ENCODE measurements at places on chromosomes 7 and 10. TPM values are rescaled to one million over a fixed set of nuclear protein-coding genes. Genes with fewer than 3 reads are reported as not detected.

- DNase-seq = no peak
Observed at GRCh38 chr7:151875942-151876898, 695 bp downstream of the PRKAG2 start.

- no peak for DNase-seq
Observed at GRCh38 chr10:107986571-107986970, 822.1 kb upstream of the SORCS1 start.

- no peak for DNase-seq
Observed at GRCh38 chr10:43681220-43681619, 32.5 kb upstream of the ZNF32 start.

DNA sequence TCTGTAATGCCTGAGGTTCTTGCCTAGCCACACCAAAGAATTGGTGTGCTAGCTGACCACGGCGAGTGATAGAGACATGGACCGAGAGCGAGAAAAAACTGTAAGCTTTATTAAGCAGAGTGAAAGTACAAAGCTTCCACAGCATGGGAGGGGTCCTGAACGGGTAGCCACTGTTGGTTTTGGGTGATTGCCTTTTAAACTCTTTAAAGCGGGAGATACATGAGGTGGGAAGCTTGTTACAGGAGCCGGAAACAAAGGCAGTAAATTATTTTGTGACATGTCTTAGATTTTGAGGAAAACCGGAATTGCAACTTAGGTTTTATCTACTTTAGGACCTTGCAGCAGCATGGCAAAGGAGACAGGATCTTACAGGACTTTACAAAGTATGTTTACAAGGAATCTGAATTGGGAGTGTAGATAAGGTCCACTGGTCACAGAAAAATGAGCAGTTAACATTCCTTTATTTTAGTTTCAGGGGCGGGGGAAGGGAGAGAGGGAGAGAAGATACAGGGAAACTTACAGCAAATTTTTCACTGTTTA, 252.7 kb upstream of the MBL2 start:
- no peak for DNase-seq

- no peak for DNase-seq
Observed at GRCh38 chr10:101558671-101559595, 29.1 kb downstream of the POLL start.

GRCh38 chr7:86407291-86407690, 236.4 kb upstream of the GRM3 start:
- DNase-seq = no peak

GRCh38 chr7:46522354-46522906, 601.4 kb upstream of the IGFBP3 start:
- DNase-seq = no peak

GRCh38 chr7:134562136-134562535, 13.2 kb downstream of the AKR1B15 start:
- DNase-seq = peak; percentile 77

DNA sequence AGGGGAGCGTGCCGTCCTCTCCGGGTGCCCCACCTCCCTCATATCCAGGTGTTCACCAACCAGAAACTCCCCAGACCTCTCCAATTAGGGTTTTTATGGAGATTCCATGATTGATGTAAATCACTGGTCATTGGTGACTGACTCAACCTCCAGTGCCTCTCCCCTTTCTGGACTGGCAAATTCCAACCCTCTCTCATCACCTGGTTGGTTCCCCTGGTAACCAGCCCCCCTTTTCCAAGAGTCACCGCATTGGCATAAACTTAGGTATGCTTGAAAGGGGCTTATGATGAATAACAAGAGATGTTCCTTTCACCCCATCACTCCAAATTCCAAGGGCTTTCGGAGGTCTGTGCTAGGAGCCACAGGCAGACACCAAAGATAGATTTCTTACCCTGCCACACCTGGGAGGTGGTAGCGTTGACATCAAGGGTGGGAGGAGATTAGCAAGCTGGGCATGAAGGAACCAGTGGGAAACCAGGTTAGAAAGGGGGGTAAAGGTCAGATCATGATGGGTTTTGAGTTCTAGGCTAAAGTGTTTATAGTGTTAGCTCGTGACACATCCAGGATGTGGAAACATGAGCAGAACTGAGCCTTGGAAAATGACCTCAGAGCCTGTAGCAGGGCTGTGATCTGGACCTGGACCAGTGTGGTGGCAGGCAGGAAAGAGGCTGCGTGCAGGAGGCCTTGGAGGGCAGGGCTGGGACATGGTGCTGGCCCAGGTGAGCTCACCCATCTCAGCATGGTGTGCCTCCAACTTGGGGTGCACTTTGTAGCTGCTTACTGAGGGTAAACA, 45.1 kb downstream of the CAMK1D start:
- DNase-seq = no peak

DNA sequence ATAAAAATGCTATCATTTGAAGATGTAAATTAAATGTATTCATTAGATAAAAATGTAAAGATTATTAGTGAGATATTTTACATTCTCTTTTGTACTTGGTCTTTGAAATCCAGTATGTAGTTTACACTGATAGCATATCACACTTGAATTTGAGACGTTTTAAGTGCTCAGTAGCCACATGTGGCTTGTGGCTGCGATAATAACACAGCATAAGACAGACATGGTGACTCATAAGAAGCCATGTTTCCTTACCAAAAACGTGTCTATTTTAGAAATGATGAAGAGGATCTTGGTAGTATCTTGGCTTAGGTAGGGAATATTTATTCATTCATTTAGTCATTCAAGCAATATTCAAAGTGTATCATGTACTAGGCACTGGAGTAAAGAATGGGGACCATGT, 149.3 kb downstream of the POU6F2 start:
- DNase-seq = no peak

GRCh38 chr10:101507828-101508227, 80.2 kb downstream of the POLL start:
- DNase-seq = no peak

DNA sequence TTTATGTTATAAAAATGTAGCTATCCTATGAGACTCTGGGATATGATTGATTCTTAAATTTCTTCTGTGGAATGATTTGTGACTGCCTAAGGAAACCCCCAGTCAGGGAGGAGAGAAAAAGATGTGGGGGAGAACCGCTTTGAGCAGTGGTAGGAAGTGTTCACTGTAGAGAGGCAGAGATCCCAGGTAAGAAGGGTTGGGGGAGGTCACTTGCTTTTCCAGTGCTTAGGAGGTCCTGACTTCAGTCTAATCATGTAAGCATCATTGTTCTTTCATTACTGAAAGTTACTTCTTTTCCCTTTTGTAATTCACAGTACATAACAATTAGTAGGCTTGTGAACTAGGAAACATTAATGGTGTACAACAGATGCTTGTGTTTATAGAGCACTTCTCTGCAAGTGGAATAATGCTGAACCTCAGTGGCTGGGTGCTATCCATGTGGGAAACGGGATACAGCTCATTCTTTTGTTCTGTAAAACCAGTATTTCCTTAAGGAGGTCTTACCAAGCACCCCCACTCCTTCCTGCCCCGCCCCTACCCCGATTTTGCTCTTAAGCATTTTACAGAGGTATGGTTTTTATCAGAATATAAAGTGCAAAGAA, 165.4 kb downstream of the ST7 start:
- DNase-seq = no peak

- DNase-seq = no peak
Observed at GRCh38 chr10:35019041-35020024, 70.8 kb downstream of the CUL2 start.

DNA sequence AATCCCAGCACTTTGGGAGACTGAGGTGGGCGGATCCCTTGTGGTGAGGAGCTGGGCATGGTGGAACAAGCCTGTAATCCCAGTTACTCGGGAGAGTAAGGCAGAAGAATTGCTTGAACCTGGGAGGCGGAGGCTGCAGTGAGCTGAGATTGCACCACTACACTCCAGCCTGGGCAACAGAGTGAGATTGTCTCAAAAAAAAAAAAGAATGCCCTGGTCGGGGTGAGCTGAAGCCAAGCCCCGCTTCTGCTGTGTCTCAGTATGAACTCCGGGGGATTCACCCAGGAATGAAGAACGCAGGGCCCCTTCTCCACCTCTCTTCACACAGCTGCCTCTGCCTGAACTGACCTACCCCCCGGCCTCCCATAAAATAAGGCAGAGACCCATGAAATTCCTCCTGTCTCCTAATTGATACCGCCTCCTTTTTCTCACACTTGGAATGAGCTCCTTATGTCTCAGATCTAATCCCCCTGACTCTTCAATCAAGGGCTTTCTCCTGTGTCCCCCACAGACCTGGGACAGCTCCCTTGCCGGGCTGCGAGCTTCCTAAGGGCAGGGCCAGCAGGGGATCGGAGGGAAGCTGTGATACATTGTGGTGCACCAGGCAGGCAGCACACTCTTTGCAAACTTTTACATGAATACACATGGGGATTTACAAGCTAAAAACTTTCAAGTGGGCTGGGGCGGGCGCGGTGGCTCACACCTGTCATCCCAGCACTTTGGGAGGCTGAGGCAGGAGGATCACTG, 911 bp upstream of the ZP3 start:
- no peak for DNase-seq

DNA sequence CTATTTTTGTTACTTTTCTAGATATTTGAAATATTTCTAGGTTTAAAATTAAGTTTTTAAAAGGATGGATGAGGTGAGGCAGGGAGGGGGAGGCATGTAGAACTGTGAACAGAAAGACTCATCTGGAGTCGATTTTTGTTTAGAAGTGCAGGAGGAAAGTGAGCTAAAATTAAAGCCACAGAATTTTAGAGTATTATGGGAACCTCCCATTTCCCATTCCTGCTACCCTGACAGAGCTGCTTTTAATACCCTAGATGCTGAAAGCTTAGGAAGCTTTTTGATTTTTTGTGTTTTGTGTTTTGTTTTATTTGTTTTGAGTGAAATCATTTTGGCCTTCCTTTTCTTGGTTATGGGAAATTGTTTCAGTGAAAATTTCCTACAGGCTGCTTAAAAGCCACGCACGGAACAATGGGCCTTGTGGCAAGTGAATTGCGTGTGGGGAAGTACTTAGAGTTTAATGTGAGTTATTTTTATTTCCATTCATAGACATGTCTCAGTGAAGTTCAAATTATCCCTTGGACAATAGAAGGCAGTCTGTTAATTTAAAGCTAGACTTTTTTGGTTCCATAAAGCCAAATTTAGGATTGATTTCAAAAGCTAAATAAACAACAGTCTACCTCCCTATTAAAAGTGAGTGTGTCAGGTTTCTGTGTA, 102.0 kb upstream of the HDAC9 start:
- no peak for DNase-seq

DNA sequence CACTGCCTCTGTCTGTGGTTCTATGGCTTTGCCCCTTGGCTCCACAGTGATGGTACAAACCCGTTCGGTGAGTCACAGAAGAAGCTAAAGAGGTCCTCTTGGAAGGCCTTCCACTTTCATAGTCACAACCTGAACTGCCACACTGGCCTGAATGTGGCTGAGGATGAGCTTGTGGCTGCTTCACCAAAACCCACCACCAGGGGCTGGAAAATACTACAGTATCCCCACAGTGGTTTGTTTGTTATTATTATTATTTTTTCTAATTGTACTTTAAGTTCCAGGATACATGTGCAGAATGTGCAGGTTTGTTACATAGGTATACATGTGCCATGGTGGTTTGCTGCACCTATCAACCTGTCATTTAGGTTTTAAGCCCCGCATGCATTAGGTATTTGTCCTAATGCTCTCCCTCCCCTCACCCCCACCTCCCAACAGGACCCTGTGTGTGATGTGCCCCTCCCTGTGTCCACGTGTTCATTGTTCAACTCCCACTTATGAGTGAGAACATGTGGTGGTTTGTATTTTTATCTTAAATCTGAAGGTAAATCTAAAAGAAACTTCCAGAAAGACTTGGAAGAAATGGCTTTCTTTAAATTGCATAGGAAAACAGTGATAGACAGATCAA, 160.8 kb upstream of the NPSR1 start:
- no peak for DNase-seq

DNA sequence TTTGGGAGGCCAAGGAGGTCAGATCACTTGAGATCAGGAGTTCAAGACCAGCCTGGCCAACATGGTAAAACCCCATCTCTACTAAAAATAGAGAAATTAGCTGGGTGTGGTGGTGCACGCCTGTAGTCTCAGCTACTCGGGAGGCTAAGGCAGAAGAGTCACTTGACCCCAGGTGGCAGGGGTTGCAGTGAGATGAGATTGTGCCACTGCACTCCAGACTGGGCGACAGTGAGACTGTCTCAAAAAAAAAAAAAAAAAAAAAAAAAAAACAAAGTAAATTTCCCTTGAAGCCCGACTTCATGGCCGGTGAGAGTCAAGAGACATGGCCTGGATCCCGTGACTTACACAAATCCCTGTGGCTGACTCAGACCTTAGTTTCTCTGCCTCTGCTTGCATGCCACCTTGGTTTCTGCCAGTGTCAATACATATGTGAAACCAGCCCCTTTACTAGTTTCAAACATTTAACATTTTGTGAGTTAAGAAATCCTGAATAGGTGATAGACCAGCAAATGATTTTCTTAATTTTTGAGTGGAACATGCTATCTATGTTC, 62.8 kb downstream of the ZEB1 start:
- no peak for DNase-seq

DNA sequence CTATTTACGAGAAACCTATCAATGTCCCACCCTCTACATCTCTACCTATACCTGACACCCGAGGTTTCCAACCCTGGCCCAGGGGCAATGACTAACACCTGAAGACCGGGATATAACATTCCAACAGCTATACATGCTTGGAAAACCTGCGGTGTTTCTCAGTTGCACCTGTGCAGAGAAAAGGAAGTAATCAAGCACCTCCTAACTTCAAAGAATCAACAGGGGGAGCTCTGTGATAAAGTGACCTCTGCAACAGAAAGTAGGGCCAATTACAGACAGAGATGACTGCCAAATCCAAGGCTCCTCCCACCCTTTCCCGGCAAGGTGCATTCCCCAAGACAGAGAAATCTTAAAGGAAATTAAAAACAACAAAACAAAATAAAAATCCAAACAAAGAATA, 41.3 kb downstream of the CCDC6 start:
- peak; percentile 96 for DNase-seq

DNA sequence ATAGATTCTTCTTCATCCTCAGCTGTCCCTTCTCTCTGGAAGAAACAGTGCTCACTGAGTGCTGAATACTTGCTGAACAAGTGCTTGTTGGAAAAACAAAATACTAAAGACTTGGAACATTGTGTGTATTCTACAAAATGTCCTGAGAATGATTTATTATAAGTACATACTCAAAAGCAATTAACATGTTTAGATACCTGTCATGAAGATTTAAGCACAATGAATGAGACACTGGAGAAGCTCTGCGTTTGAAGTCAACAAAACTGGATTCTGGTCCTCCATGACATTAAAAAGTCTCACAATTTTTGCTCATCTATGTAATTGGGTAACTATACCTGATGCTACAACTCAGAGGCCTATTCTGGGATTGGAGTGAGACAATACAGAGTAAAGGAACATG, 34.8 kb upstream of the LAMB1 start:
- DNase-seq = no peak

- DNase-seq = no peak
Observed at GRCh38 chr10:36766940-36767339, 358.5 kb upstream of the ANKRD30A start.

GRCh38 chr10:106506526-106507283, 657.8 kb downstream of the SORCS1 start:
- DNase-seq = peak; percentile 92

NPC1L1 gene
- total RNA-seq = not detected

PTER gene
- total RNA-seq = 10.1 TPM

CDH23 gene
- not detected for total RNA-seq

ZC3HAV1L gene
- total RNA-seq = 8.5 TPM

HOXA6 gene
- total RNA-seq = 3.4 TPM

CTAGE8 gene
- 5.1 TPM for total RNA-seq

RINT1 gene
- total RNA-seq = 16.1 TPM

HOXA13 gene
- total RNA-seq = not detected
